ENCODE measurements at places on chromosomes 4 and X.

GRCh38 chrX:10903523-10903922 is 207.6 kb upstream of the HCCS start:
- no peak for DNase-seq

DNA sequence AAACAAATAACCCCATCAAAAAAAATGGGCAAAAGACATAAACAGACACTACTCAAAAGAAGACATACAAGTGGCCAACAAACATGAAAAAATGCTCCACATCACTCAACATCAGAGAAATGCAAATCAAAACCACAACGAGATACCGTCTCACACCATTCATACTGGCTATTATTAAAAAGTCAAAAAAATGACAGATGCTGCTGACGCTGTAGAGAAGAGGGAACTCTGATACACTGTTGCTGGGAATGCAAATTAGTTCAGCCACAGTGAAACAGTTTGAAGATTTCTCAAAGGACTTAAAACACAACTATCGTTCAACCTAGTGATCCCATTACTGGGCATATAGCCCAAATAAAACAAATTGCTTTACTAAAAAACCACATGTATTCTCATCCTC is 671.2 kb upstream of the FTHL17 start:
- no peak for DNase-seq

DNA sequence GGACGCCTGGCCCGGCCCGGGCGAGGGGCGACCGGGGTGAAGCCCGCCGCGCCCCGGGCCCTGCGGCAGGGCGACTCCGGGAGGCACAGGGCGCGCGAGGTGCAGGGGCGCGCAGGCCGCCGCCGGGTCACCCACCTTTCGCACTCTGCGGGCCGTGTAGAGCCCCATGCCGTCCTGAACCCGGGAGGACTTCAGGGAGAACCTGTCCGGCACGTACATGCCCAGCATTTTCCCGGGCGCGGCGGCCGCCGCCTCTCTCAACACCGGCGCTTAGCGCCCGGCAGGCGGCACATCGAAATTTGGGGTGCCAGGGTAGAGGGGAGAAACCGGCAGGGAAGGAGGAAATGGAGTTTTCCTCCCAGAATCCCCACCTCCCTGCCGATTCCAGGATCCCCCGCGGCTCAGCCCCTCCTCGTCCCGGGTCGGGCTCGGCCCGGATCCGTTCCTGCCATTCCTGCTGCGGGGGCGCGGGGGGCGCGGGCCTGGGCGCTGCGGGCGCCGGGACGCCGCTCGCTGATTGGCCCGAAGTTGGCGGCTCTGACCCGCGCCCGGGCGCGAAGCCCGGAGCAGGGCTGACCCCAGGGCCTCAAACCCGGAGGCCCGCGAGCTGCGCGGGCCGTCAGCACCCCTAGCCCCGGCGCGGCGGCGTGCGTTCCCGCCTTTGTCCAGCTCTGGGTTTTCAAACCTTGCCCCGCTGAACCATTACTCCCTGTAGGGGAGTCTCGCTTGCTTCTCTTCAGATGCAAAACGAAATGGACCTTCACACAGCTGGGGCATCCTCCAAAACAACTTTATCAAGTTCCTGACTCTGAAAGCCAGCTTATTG is at the start of gene PRDM5:
PRDM5 (minus strand) TSS at position 346 of the 826 bp plus-strand sequence; CDS start at position 228, 118 bp downstream.
- DNase-seq = peak; percentile 29

GRCh38 chr4:112560084-112560483 is 44.1 kb upstream of the NEUROG2 start:
- no peak for DNase-seq

DNA sequence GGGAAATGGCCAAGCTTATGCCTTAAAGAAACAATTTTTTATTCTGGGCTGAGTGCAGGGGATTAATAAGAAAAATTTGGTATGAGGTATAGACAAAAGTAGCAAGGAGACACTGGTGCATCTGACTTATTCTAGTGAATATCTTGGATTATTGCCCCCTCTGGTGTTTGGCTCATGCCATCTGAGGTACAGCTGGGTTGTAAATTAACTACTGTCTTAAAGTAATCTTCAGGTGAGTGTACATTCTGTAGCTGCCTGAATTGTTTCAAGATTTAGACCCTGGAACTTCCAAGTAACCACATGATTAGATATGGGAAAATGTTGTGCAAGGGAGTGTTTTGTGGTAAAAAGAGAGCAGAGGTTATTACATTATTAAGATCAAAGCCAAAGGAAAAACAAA is 988.7 kb downstream of the FAM133A start:
- no peak for DNase-seq

DNA sequence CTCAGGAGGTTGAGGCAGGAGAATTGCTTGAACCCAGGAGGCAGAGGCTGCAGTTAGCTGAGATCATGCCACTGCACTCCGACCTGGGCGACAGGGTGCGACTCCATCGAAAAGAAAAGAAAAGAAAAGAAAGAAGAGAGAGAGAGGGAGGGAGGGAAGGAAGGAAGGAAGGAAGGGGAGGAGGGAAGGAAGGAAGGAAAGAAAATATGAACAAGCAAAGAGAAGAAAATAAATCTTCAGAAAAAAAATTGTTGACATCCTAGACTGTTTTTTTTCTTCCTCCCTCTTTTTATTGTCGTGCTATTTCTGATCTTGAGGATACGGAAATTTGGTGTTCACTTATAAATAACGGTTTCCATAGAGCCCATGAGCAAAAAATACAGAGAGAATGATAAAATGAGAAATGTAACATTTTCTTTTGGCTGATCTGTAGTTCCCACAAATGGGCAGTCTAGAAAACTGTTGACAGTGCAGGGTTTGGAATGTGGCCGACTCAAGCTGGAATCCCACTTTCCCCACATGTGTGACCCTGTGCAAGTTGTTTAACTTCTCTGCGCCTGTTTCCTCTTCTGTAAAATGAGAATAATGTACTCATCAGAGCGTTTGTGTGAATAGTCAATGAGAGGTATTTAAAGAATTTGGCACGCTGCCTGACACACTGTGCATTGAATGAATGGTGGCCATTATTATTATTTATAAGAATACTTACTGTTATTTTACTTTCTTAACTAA is 19.4 kb downstream of the SORBS2 start:
- DNase-seq = peak; percentile 92

- no peak for DNase-seq
These were observed 487 bp downstream of the TBCK start for GRCh38 chr4:106315476-106315967.

GRCh38 chr4:105784761-105785160 is 76.2 kb downstream of the GSTCD start:
- DNase-seq = no peak

- DNase-seq = peak; percentile 38
These were observed 41.7 kb downstream of the ATP11C start for GRCh38 chrX:139890991-139891700.

DNA sequence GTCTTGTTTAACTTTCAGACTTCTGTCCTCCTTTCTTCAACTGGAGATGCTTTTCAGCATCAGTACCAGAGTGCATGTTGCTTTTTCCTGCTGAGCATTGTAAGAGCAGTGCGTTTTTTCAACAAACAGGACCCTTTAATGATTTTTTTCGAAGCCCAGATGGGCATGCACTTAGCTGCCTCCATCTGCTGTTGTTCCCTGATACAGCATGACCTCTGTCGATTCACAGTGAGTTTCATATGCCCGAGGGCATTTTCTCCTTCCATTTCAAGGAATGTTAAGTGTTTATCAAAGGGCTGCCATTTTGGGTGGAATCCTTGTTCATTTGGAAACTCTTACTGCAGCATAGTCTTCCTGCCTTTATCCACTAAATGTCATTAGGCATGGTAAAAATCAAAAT is 428.6 kb downstream of the DTHD1 start:
- DNase-seq = no peak

- DNase-seq = no peak
These were observed 125.9 kb downstream of the AMELX start for GRCh38 chrX:11419102-11419501.

DNA sequence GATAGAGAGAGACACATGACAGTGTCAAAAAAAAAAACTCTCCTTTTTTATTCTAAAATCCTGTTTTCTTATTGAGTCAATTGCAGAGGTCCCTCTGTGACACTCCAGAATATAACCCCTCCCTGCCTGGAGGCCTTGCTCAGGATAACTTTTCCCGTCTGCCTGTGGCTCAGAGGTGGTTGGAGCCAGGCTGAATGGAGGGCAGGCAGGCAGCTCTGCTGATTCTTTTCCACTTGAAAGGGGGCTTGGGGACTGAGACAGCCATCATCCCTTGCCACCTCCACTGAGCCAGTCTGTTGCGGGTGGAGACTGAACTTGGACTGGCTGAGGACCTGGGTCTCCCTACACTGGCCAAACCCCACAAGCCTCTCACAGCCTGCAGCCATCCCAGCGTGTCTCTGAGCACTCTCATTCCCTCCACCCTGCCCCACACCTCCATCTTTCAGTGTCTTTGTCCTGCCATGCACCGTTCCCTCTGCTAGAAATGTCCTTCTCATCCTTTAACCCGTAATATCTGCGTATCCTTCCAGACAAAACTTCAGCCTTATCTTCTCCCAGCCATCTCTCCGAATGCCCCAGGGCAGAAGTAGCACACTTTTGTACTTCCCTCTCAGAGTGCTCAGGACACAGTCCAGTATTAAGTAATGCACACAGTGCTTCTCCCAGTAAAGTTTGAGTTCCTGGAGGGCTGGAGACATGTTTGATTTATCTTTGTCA is 139.9 kb downstream of the CHIC2 start:
- no peak for DNase-seq

- no peak for DNase-seq
These were observed 1.4 kb downstream of the MAMLD1 start for GRCh38 chrX:150364347-150365050.

- DNase-seq = peak; percentile 75
These were observed 137.1 kb downstream of the RELL1 start for GRCh38 chr4:37549041-37549440.

DNA sequence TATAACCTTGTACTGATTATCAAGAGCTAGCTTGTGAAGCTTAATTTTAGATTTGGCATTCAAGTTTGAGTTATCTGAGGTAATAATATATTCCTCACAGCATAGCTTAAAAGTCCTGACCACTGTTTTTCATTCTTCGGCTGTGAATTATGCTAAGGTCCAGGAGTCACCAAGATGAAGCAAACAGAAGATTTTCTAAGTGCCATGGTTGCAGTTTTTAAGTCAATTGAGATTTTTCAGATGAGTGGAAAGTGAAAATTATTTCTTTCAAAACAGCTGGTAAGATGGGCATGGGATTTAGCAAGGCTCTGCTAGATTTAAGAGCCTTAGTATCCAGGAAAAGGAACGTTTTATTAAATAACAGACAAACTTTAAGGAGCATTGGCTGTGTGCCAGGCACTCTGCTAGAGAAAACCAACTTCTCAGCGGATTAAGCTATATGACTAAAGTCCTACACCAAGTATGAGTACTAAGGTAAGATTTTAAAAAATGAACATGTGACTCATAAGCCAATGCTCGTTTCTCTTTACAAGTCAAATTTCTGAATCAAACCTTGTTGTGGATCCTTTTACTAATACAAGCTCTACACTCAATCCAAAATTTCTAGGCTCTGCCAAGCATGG is 149.9 kb upstream of the IL15 start:
- DNase-seq = peak; percentile 56

DNA sequence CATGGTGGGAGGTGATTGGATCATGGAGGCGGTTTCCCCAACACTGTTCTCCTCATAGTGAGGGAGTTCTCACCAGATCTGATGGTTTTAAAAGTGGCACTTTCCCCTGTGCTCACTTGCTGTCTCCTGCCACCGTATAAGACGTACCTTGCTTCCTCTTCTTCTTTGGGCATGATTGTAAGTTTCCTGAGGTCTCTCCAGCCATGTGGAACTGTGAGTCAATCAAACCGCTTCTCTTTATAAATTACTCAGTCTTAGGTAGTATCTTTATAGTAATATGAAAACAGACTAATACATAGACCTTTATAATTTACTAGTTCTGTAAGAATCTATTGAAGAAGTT is 82.5 kb upstream of the PITX2 start:
- no peak for DNase-seq

DNA sequence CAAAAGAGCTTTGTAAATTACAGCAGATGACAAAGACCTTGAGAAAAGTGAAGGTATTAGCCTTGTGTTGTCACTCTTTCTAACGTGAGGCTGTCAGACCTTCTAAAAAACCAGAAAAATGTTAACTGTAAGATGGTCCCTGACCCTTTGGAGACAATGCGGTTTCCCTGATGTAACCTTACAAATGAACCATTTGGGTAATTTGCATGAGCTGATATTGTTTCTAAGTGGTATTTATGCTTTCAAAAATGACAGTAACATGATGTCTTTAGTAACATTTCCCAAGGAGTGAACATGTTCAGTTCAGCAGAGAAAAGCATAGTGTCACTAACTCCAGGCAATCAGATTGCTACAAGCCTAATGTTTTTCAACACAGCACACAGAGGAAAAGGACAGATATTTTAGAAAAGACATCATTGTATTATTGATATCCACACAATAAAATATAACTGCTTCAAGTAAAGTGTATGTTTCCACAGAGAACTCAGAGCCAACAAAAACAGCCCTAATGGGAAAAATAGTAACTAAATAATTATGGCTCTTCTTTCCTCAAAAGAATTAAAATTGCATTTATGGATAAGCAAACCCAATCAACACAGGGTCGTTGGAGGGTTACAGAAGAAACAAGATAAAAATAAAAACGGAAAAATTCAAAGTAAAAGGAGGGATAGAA is 434.4 kb downstream of the KCNIP4 start:
- DNase-seq = no peak

DNA sequence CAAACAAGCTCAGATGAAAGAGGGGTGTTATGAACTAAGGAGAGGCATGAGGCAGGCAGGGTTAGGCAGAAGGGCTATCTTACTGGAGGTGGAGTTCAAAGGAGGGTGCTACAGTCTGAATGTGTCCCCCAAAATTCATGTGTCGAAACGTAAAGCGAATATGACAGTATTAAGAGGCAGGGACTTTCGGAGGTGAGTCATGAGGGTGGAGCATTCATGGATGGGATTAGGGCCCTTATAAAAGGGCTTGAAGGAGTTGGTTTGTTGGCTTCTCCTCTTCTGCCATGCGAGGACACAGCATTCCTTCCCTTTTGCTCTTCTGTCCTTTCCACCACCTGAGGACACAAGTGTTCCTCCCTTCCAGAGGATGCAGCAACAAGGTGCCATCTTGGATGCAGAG is 22.9 kb downstream of the APLN start:
- no peak for DNase-seq

- no peak for DNase-seq
These were observed 15.1 kb upstream of the CLDN24 start for GRCh38 chr4:183337349-183337748.

DNA sequence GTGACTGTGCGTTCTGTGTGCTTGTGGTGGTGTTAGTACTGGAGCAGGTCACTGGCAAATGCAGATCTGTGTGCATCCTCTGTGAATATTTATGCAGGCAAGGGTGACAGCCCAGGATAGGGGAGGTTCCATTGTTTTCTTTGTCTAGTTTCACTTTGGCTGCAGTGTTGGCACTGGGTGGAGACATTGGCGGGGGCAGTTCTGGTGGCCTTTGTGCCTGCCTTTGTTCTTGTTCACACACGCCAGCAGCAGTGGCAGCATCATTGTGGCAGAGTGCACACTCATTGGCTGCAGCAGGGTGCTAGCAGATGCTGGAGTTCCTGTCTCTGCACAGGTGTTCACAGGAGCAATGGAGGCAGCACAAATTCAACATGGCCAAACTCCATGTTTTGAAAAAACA is 495.3 kb downstream of the UBE2NL start:
- no peak for DNase-seq

GRCh38 chr4:139873111-139873860 is 207.7 kb downstream of the MGST2 start:
- DNase-seq = no peak

Measured in skeletal muscle cell (primary cell).